ENCODE measurements at places on chromosomes 1 and 21.

DNA sequence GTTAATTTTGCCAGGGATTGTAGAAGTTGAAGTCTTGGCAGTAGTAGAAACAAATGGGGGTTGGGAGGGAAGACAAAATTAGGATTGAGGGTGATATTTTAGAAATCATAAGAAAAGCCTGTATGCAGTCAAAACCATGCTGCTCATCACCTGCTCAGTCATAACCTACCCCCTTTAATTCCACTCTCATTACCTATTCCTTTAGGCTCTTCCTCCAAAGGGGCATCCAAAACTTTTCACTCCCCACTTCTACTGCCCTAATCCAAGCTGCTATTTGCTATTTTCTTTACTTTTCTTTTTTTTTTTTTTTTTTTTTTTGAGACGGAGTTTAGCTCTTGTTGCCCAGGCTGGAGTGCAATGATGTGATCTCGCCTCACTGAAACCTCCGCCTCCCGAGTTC lies 11.5 kb downstream of the H3-3A start:
- no peak for DNase-seq

DNA sequence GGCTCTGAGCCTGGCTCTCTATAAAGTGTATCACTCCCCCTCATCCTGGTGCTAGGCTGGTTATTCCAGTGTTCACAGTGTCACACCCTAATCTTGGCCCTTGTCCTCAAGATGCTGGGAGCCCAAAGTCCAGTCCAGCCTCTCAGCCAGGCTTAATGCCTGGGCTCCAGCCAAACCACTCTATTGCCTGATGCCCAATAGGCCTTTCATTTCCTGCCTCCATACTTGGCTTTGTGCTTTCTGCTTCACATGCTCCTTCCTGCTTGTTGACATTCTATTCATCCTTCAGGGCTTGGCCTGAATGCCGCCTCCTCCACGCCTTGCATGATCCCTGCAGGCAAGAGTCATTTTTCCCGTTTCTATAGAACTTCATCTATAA lies 1.7 kb downstream of the KLHDC8A start:
- no peak for DNase-seq

DNA sequence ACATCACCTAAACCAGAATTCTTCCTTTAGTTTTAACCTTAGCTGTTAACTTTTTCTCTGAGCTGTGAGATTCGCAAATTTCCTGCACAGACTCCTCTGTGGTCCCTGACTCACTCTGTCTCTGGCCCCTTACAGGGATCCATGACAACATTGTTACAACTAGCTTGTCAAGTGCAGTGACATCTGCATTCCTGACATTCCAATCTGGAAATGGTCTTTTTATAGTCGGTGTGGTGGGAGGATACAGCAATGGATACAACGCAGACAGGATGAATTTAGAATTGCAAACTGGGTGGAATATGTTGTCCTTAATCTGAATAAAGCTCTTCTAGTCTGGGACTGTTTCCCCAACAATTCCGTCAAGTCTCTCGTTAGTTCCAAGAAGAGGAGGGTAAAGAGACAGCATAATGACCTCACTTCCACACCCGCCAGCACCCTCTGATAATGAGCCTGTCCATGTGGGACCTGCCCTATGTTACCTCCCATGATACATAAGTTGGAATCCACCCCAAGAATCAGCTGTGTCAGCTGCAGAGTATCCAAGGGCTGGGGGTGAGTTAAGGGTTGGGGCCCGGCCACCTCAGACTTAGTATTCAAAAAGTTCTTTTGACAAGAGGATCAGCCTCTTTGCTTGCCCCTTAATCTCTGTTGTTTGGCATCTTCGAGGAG lies 49.4 kb downstream of the ILDR2 start:
- DNase-seq, result no peak

GRCh38 chr1:111190931-111191451 lies 9.5 kb downstream of the DENND2D start:
- DNase-seq, result no peak

- no peak for DNase-seq
Observed at GRCh38 chr1:28159680-28160079, 16.8 kb downstream of the PTAFR start.

DNA sequence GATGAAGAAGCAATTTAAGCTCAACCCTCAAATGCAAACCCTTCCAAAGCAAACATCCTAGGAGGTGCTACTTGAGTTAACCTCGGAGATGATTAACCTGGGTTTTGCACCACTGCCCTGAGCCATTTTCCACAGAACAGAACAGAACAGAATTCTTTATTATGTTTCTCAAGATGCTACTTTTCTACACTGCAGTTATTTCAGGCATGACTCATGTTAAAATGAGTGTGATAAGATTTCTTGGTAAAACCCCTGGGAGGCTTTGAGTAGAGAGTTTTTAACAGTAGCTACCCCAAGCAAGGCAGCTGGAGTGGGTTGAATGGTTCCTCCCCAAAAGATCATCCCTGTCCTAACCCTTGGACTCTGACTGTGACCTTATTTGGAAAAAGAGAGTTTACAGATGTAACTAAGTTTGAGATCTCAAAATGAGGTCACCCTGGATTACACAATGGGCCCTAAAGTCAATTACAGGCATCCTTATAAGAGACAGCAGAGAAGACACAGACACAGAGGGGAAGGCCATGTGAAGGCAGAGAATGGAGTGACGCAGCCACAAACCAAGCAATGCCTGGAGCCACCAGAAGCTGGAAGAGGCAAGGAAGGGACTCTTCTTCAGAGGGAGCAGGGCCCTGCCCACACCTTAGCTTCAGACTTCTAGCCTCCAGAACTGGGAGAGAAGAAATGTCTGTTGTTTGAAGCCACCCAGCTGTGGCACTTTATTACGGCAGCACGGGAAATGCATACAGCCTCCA lies 153.4 kb downstream of the ETS2 start:
- DNase-seq, result peak; percentile 26

DNA sequence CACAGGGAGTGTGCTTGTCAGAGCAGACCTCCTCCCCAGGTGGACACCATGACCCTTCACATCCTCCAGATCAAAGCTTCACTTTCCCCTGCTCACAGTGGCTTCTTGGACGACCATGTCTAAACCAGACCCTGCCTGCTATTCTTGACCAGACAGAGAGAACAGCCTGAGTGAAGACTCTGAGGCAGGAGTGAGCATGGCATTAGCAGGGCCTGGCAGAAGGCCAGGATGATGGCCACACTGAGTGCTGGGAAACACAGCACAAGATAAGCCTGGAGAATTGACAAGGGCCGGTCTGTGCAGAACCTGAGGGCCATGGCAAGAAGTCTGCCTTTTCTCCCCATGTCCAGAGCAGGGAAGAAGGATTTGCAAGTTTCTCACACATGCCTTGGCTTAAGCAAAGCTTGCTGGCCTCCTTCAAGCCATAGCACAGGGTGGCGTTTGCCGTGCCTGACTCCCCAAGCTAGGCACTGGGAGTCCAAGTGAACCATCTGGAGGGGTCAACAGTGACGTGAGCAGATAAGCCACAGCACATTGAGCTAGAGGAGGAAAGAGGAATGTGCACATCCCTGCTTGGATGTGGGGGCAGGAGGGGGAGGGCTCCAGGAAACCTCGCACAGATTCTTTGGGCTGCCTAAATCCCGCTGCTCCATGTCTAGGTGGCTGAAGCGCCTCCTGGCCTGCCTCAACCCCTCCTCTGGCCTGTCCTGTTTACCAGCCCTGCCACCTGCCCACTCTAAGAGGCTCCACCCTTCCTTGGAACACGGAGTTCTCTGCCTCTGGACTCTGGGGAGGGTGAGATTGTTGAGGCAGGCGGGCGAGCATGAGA lies 87.1 kb downstream of the CD58 start:
- DNase-seq, result no peak

DNA sequence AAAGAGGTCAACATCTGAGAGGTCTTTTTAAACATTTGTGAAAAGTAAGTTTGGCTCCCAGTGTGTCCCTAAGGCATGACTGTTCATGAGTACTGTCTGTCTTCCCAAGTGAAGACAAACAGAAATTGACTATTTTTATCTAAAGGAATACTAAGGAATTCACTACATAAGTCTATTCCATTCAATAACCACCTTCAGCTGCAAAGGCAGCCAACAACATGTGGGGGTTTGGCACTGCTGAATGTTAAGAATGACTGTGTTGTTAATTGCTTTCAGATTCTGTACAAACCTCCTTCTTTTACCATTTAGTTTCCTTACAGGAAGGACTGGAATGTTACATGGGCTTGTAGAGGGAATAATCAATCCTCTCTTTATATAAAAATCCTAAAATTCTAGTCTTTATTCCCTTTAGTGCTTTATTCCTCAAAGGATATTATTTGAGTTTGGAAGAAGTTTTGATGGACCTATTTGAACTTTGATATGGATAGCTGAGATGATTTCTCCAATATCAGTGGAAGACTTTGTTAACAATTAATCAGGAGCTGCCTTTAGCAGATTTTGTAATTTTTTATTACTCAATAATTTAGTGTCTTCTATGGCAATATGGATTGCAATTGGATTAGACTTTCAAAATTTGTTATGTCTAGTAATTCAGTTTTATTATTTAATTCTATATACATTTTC lies 201.7 kb upstream of the CHRM3 start:
- no peak for DNase-seq

GRCh38 chr1:16915627-16915973 lies 6.1 kb upstream of the CROCC start:
- no peak for DNase-seq

DNA sequence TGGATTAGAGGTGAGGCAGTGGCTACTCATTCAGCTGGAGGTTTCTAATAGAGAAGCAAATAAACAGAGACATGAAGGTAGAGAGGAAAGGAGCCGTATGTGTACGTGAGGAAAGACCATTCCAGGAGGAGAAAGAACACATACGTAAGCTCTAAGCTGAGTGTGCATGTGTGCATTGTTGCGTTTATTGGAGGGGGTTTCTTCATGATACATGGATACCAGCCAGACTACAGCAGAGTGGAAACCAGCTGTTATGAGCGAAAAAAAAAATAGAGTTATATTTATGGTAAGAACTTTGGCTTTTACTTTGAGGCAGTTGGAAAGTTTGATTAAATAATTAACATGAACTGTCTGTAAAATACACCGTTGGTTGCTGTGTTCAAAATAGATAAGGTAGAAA lies 173.4 kb upstream of the RGS18 start:
- no peak for DNase-seq

DNA sequence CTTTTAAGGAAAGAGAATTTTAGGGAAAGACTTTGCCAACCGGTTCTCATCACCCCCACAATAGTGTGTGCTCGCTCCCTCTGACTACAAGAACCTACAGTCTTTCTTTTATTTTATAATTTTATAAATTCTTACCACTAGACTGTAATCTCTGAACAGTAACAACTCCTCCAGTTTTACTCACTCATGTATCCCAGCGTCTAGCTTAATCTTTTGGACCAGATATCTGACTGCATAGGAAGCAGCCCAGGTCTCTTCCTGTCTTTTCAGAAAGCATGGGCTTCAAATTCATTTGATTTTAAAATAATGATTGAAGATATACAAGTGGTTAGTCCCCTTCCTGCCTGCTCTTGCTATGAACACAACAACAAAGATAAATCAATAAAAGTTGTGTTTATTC lies 19.0 kb upstream of the DUSP10 start:
- no peak for DNase-seq

- no peak for DNase-seq
Observed at GRCh38 chr1:41925712-41926111, 7.0 kb upstream of the HIVEP3 start.

DNA sequence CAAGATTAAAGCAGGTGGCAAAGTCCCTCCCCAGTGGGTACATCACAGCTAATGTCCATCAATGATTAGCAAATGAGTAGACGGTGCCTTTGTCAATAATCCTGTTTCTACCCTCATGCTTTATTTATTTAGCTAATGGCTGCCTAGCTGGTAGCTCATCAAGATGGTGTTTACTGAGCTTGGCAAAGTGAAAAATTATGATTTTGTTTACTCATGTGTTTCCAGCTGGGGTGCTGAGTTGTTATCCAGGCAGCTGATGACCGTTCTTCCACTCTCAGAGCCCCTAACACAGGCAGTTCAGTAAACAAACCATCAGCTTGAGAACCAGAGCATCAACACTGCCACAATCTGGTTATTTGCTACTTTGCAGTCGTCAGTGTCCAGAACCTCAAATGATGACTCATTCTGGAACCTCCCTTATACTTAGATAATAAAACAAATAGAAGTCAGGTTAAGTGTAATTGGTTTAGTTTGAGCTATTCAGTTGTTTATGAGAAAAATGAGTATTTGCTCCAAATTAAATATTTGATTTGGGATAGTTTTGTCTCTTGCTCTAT lies 163.9 kb downstream of the ST6GALNAC5 start:
- no peak for DNase-seq

- DNase-seq, result no peak
Observed at GRCh38 chr1:85654066-85654782, 54.0 kb downstream of the ZNHIT6 start.
